ENCODE measurements at places on chromosomes 7 and 10.

DNA sequence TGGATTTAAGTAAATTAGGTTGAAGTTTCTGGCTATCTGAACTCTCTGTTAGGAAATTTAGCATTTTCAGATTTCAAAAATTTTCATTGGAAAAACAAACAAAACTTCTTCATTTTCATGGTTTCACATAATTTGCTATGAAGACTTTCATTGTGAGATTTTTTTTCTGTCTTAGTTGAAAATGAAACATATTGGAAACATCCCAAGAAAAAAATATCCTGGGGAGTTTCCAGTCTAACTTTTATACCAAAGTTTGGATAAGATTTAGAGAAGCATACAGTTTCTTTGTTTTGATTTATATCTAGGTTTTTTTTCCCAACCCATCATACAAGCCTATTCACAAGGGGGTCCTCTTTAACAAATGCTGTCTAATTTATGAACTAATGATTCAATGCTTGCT lies 300.5 kb upstream of the SEMA3A start:
- no peak for DNase-seq

DNA sequence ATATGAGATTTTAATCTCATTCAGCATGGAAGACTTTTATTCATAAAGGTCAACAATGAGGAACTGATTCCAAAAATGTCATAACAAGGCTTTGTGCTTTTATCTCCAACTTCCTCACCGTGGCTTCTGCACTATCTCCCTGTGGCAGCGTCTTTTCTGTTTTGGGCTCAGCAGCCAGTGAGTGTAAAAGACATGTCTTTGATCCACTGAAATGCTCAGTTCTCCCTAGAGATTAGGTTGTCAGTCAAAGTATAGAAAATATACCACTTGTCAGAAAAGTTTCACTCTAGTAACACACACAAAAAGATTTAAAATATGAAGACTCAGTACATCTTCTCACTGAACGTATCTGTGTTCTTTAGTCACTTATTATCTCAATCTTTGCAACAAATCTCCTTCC lies 901.8 kb upstream of the ZWINT start:
- no peak for DNase-seq

- no peak for DNase-seq
Measured at GRCh38 chr10:21604651-21605050, 70.6 kb downstream of the MLLT10 start.

DNA sequence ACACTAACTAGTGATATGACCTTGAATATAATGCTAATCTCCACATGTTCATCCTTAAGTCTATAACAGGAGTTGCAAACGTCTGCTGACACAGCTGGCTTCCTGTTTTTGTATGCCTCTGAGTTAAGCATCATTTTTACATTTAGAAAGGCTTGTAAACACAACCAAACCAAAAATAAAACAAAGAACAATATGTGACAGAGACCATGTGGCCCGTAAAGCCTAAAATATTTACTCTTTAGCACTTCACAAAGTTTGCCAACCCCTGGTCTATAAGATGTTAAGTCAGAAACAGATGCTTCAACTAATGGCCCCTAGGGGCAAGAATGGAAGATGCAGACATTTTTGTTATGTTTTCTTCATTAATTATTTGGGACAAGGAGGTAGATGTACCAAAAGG lies 109.3 kb downstream of the CPEB3 start:
- DNase-seq: no peak

DNA sequence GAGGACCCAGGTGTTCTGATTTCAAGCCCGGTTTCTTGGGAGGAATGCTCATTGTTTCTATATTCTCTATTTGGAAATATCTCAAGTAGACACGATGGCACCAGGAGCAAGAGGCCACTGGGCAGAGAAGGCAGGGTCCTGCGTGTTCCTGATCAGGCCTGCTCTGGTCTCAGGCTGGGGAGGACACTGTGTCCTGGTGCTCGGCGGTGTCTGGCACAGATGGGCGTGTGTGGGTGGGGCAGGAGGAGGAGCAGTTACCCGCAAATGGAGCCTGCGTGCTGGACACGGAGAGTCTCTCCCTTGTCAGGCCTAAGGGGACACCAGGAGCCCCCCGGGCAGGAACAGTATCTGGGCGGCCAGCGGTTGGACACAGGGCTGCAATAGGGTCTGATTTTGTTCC lies 25.9 kb upstream of the GOLGA7B start:
- DNase-seq: no peak

GRCh38 chr7:84629216-84629615 lies 434.6 kb upstream of the SEMA3A start:
- no peak for DNase-seq

Measured in stimulated activated CD4-positive, alpha-beta T cell treated with anti-CD3 and anti-CD28 coated beads, TNF-alpha, amount 100 ng/mL, for 1 hour (primary cell).